NCI-H2081 treated with DMSO at 0.1 percent for 48 hours (cell line): ENCODE measurements at places on chromosomes 5 and 9.

DNA sequence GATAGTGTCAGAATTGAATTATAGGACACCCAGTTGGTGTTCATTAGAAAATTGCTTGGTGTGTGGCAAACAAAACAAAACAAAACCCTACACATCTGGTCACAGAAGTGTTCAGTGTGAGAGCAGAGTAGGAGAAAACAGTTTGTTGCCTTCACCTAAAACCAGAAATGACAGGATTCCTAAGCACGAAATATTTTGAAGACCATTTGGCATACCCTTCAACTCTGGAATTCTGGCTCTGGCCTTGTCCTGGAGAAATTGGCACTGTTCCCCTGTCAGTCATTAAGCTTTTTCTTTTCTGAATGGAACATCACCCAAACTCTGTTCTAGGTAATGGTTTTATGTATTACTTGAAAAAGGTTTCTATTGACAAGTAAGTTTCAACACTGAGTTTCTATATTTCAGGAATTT is 110.2 kb upstream of the PCA3 start:
- DNase-seq: no peak

- DNase-seq: no peak
These were observed 118.7 kb downstream of the TTLL11 start for GRCh38 chr9:121974421-121974820.

DNA sequence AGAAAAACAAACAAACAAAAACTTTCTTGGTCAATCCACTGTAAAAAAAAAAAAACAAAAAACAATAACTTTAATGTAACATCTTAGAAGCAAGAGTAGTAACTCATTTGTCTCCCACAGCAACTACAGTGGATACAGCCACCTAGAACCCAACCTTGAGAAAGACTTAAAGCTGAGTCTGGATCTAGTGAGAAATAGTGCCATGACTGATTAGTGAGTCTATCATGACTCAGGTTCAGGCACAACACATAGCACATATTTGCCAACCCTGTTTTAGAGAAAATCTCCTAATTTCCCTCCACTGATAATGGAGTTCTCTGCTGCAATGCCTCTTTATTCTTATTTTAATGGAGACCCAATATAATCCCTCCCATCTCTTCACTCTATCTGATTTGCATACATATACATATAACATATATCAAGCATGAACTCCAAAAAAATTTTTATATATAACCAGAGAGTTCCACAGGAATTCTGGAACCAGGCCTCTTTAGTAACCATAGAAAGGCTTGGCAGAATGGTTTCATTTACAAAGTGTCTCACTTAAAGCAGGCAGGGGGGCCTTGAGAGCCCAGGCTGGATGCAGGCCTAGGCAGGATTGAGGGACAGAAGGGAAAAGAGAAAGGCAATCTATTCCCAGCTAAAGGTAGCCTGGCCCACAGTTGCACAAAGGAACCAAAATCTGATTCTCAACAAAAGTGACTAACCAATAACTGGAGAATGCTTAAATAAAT is 11.9 kb upstream of the NR4A3 start:
- no peak for DNase-seq

DNA sequence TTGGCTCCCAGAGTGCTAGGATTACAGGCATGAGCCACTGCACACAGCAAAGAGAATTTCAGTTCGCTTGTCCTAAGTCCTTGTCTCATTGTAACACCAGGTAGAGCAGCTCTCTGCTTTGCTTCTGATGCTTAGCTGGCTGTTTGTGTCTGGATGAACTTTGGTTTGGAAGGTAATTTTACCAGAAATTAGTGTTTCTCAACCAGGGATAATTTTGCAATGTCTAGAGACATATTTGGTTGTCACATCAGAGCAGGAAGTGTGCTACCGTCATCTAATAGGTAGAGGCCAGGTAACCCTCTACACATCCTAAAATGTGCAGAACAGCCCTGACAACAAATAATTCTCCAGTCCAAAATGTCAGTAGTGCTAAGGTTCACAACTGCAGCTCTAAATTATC is 108.8 kb downstream of the SNX18 start:
- DNase-seq: no peak

DNA sequence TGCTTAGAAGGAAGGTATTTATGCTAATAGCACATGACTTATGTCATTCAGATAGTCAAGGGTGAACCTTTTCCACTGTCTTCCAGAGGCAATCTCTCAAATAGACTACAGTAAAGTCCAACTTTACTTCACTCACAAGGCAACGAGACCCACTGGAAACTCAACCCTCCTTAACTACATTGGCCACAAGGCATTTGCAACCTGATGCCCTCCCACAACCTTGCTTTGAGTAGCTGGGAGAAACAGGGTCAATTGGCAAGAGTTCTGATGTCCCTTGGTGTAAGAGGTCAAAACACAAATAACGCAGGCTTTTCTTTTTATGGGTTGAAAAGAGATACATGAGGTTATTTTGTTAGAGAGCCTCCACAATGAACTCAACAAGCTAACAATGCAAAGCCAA is 6.1 kb downstream of the GAS1 start:
- DNase-seq: no peak

- no peak for DNase-seq
These were observed 146.5 kb upstream of the TLX3 start for GRCh38 chr5:171162596-171162995.

DNA sequence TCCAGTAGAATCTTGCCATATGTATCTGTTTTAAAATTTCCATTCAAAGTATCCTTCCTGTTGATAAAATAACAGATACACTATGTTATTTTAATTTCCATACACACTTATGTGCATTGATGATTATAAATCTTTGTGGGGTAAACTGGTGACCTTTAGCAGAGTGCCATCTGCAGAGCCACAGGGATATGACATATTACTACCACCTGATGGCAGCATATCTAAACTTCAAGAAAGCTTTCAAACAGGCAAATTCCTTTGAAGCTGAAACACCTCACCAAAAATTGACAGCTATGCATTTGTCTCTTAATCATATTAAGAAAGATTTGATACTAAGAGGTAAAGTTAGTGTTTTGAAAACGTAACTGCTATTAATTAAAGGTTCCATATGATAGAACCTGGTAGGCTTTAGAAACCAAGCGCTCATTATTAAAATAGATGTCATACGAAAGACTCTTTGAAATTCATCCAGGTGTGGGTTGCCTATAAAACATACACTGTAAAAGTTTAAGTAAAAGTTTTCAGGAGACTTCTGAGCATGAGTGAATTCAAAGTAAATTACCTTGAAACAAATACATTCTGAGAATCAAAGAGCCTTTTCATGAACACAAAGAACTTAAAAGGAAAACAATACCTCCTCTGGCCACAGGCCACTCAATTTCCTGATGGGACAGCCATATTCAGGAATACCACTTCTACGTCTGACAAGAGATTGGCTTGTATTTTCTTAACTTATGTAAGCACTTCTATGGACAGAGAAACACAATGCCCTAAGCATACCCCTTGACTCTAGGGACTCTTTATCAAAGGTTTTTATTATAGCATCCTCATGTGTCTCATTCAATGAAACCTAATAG is 93.3 kb downstream of the KIAA0825 start:
- no peak for DNase-seq

GRCh38 chr5:54148067-54148845 is 162.1 kb downstream of the ARL15 start:
- DNase-seq: no peak

GRCh38 chr9:75147638-75148037 is 59.3 kb downstream of the OSTF1 start:
- DNase-seq: no peak

DNA sequence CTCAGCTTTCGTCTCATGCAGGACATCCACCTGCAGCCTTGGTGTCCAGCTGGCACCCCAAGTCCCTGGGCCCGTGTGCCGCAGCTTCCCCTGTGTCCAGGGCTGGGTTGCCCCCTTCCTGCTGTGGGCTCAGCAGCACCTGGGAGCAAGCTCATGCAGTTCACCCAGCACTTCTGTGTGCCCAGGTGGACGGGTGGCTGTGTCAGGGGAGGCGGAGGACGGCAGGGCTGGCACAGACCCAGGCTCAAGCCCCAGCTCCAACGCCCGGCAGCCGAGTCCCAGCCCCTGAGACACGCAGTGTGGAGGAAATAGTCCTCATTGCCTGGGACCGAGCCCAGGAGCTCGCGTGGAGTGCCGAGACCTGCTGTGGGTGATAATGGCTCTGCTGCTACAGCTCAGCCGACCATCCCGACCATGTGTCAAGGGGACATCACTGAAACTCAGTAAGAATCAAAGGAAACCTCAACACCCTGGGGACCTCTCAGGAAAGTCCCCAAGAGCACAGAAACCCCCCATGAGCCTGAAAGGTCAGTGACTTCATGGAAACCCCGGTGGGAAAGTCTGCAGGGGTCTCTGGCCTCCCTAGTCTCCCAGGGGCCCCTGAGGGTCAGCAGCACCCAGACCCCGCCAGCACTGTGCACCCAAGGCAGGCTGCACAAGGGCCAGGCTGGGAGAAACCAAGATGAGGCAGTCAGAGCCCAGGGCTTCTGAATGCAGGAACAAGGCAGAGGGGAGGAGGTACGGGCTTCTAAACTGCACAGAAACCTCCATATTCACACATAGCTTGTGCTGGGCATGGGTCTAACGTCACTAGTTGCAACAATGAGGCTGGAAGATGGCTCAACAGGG is 38.8 kb downstream of the LPCAT1 start:
- no peak for DNase-seq

DNA sequence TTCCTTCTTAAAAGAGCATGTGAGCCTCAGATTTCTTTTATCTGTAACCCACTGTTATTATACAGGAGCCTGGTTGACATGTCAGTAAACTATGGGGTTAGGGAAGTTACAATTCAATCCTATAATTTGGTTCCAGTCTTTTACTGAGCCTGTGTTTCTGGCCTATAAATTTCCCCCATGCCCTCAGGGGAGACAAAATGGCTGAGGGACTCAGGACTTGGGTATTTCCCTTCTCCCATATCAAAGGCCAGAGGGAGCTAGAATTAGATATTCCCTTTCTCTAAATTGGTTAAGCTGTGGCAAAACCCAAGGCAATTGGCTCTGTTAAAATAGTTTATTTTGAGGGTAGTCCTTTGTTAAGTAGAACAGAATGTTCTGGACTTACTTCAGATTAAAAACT is 823.2 kb downstream of the TLE1 start:
- DNase-seq: no peak

DNA sequence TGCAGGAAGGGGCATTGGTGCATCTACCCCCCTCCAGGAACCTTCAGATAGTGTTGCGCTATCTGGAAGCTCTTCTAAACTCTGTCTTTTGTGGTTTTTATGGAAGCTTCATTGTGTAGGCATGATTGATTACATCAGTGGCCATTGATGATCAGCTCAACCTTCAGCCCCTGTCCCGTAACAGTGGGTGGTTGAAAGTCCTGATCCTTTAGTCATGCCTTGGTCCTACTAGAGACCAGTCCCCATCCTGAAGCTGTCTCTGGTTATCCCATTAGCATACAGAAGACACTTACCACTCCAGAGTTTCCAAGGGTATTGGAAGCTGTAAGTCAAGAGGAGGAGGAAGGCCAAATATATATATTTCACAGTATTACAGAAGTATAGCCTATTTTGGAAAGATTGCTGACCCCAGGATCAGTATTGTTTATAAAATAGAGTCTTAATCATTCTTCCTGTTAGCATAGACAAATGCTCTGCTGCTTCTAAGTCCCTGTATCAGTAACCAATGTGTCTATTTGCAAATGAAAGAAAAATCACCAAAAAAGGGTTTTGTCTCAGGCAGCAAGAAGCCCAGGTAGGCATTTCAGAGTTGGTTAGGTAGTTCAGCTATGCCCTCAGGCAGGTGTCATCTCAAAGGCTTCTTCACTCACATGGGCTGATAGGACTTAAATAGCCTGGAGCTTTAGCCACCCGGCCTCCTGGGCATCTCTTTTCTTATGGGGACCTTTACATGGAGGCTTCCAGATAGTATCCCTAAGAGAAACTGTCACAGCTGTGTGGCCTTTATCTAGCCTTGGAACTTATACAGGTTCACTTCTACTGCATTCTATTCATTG is 41.6 kb downstream of the SPIN1 start:
- DNase-seq: no peak

DNA sequence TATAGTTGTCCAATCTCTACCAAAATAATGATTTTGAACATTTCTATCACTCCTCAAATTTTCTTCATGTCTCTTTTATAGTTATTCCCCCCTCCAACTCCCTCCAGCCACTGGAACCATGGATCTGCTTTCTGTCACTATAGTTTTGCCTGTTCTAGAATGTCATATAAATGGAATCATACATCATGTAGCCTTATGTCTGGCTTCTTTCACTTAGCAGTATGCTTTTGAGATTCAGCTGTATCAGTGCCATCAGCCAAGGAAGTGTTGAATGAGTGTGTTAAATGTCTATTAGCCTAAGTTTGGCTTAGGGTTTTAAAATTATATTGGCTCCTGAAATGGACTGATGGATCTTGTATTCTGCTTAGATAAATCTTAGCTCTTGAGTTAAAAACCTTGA is 36.0 kb downstream of the UBE2D2 start:
- no peak for DNase-seq

DNA sequence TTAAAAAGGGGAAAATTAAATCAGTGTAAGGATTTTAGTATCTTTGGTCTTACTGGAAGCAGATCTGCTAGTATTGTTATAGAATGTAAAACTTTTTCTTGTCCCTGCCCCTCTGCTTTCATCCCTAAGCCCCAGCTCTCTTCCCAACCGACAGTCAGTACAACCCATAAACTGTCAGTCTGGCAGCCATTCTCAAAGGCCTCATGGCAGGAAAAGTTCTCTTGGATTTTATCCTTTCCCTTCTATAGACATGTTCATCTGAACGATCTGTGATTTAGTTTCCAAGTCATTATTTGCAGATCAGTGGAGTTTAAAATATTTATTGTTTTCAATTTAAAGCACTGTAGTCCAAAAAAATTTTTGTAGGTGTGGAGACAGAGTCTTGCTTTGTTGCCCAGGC is 39.2 kb downstream of the ARRDC3 start:
- DNase-seq: no peak

DNA sequence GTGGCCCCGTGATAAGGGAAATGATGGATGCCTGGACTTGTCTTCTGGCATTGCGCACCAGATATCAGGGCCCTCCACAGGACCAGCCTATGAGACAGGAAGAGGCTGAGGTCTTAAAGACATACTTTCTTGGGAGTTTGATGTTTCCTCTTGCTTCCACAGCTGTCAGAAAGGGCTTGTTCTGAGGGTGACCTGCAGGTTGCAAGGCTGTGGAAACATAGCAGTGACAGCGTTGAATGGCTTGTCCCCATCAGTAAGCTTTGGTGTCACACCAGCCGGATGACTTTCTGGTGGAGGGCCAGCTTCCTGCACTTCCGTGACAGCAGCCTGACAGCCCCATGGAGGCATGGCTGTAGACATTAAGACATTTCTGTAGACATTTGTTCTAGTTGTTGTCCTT is 143.2 kb downstream of the C9orf152 start:
- no peak for DNase-seq
